Liver (tissue), 10 donors: ENCODE measurements at places on chromosomes 12 and 14. TPM values are rescaled to one million over a fixed set of nuclear protein-coding genes. Genes with fewer than 3 reads are reported as not detected.

Gene IL23A
- polyA plus RNA-seq = 0.22 TPM

Gene STAC3
- polyA plus RNA-seq = 0.19 TPM

Gene IAPP
- polyA plus RNA-seq = 0.42 TPM

DNA sequence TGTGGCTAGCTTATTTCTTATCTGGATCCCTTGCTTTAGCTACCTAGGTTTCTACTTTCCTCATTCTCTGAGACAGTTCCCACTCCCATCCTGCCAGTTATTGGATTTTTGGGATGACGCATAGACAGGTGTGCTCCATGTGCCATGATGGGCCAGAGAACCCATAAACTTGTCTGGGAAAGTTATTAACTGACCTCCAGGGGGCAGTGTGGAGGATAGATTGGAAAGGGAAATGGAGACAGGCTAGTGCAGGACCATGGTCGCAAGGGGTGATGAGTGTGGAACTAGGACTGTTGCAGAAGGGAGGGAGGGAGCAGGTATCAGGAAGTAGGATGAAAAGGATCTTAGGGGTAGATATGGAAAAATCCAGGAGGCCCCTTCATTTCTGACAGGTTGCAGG, 80.3 kb downstream of the ESRRB start:
- DNase-seq = peak; percentile 43
- H3K4me3 ChIP-seq = no peak overlapping the region
- H3K36me3 ChIP-seq = no peaks in the 10 kb centered on the region
- H3K4me1 ChIP-seq = no peaks in the 10 kb centered on the region

DNA sequence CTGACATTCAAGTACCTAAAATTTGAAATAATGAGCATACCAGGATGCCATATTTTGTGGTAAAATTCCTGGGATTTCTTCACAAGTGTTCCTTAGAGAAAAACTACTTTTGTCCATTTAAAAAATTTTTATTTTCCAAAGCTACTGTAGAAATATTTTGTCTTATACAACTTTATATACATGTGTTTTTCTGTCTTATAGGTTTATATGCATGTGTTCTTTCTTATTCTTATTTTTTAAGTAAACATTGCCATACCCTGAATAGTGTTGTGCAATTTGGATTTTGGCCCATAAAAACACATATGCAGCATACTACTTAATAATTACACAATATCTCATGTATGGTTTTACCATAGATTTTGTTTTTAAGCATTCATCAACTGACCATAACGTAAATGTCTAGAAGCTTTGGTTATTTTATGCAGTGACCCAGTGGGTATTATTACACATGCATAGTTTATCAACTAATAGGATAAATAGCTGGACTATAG, 1107.4 kb upstream of the SEL1L start:
- no peak overlapping the region for H3K27ac ChIP-seq
- DNase-seq = no peak
- no peaks in the 10 kb centered on the region for H3K27me3 ChIP-seq

DNA sequence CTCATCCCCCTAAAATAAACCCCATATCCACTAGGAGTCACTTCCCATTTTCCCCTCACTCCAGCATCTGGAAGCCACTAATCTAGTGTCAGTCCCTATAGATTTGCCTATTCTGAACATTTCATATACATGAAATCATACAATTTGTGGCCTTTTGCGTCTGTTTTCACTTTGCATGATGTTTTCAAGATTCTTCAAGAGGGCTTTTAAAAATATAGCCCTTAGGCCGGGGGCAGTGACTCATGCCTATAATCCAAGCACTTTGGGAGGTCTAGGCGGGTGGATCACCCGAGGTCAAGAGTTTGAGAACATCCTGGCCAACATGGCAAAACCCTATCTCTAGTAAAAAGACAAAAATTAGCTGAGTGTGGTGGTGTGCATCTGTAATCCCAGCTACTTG, 104.7 kb downstream of the VEZT start:
- H3K27ac ChIP-seq = no peak overlapping the region
- H3K4me3 ChIP-seq = no peak overlapping the region
- H3K27me3 ChIP-seq = no peaks in the 10 kb centered on the region

GRCh38 chr14:57987051-57987450, 121.2 kb upstream of the SLC35F4 start:
- no peaks in the 10 kb centered on the region for H3K36me3 ChIP-seq
- no peaks in the 10 kb centered on the region for H3K4me1 ChIP-seq
- no peak for DNase-seq
- no peaks in the 10 kb centered on the region for H3K27me3 ChIP-seq

GRCh38 chr12:119444462-119445044, 110.0 kb downstream of the CCDC60 start:
- no peak overlapping the region for H3K27ac ChIP-seq
- no peak overlapping the region for H3K4me3 ChIP-seq
- no peaks in the 10 kb centered on the region for H3K4me1 ChIP-seq
- peak; percentile 49 for DNase-seq
- peaks cover 4% of the 10 kb centered on the region for H3K27me3 ChIP-seq

DNA sequence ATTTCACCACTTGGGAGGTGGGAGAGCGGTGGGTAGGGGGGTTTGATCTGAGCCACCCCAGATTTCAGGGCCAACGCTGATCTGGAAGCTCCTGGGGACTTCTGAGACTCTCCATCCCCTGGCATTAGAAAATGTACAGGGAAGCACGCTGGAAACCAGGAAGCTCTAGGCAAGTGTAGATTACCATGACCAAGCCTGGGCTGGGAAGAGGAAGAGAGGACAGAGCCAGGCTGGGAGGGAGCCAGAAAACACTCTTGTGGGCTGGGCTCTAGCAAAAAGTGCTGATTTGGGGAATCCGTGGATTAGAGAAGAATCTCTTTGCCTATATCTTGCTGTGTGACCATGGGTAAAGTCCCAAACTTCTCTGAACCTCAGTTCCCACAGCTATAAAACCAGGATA, 236.7 kb downstream of the BCL11B start:
- no peak overlapping the region for H3K27ac ChIP-seq
- H3K4me3 ChIP-seq = no peak overlapping the region
- DNase-seq = no peak

DNA sequence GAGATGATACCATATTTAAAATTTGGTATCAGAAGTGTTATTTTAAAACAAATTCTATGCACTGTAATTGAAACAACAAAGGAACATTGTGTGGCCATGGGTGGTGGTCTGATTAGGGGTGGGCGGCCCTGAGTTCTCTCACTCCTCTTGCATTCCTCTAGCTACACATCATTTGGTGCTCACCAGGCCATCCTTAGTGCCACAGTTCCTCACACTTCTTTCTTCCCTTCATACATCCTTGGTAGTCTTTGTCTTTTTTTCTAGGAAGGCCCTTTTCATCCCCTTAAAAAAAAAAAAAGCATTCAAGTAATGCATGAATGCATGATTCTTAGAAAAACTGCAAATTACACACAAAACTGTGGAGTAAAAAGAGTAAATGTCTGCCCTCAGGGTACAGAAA, 2.4 kb upstream of the MANSC4 start:
- peaks cover 9% of the 10 kb centered on the region for H3K4me1 ChIP-seq
- no peak for DNase-seq
- no peak overlapping the region for H3K4me3 ChIP-seq
- no peaks in the 10 kb centered on the region for H3K36me3 ChIP-seq

DNA sequence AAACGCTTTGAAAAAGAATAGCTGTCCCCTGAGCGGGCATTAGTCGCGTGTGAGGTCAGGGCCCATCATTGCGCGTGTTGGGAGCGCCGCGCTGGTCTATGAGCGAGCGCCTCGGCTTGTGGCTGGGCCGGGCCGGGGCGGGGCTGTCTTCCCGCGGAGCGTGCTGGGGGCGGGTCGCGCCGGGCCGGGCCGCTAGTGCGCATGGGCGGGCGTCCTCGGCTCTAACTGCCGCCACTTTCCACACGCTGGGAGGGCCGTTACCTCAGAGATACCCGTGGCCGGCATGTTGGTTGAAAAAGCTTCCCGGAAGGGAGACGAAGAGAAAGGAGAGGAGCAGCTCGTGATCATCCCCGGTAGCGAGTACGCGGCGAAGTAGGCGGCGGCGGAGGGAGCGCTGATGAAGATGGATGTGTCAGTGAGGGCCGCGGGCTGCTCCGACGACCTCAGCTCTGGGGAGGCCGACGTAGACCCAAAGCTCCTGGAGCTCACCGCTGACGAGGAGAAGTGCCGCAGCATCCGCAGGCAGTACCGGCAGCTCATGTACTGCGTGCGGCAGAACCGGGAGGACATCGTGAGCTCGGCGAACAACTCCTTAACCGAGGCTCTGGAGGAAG, at the start of gene EID3:
EID3 (plus strand) TSS at position 202 of the 614 bp plus-strand sequence; CDS start at position 398, 196 bp downstream.
- peaks cover 11% of the 10 kb centered on the region for H3K4me1 ChIP-seq
- H3K27me3 ChIP-seq = no peaks in the 10 kb centered on the region
- DNase-seq = peak; percentile 92
- peak within 1 kb of the TSS; percentile 46 for H3K27ac ChIP-seq
- H3K4me3 ChIP-seq = peak within 1 kb of the TSS; percentile 61

GRCh38 chr12:127613056-127613455, 653.9 kb upstream of the TMEM132C start:
- no peaks in the 10 kb centered on the region for H3K27me3 ChIP-seq
- no peak overlapping the region for H3K27ac ChIP-seq
- no peaks in the 10 kb centered on the region for H3K4me1 ChIP-seq
- no peaks in the 10 kb centered on the region for H3K36me3 ChIP-seq

GRCh38 chr14:27836386-27836785, 930.2 kb upstream of the FOXG1 start:
- H3K4me3 ChIP-seq = no peak overlapping the region
- H3K36me3 ChIP-seq = no peaks in the 10 kb centered on the region
- no peak for DNase-seq
- no peaks in the 10 kb centered on the region for H3K27me3 ChIP-seq

GRCh38 chr14:94139421-94139820, 10.0 kb upstream of the IFI27L2 start:
- no peak for DNase-seq
- no peak overlapping the region for H3K27ac ChIP-seq
- H3K4me1 ChIP-seq = no peaks in the 10 kb centered on the region
- no peaks in the 10 kb centered on the region for H3K27me3 ChIP-seq

GRCh38 chr14:23750357-23750756, 114.2 kb downstream of the DHRS2 start:
- H3K4me3 ChIP-seq = no peak overlapping the region
- no peak overlapping the region for H3K27ac ChIP-seq
- no peaks in the 10 kb centered on the region for H3K4me1 ChIP-seq
- H3K36me3 ChIP-seq = no peaks in the 10 kb centered on the region
- no peak for DNase-seq
- no peaks in the 10 kb centered on the region for H3K27me3 ChIP-seq

- no peak overlapping the region for H3K27ac ChIP-seq
- no peak overlapping the region for H3K4me3 ChIP-seq
- no peak for DNase-seq
These were observed 1504.8 kb upstream of the TMEM132C start for GRCh38 chr12:126762150-126762549.

- no peaks in the 10 kb centered on the region for H3K27me3 ChIP-seq
- no peak for DNase-seq
These were observed 23.2 kb downstream of the MTA1 start for GRCh38 chr14:105442834-105443233.

DNA sequence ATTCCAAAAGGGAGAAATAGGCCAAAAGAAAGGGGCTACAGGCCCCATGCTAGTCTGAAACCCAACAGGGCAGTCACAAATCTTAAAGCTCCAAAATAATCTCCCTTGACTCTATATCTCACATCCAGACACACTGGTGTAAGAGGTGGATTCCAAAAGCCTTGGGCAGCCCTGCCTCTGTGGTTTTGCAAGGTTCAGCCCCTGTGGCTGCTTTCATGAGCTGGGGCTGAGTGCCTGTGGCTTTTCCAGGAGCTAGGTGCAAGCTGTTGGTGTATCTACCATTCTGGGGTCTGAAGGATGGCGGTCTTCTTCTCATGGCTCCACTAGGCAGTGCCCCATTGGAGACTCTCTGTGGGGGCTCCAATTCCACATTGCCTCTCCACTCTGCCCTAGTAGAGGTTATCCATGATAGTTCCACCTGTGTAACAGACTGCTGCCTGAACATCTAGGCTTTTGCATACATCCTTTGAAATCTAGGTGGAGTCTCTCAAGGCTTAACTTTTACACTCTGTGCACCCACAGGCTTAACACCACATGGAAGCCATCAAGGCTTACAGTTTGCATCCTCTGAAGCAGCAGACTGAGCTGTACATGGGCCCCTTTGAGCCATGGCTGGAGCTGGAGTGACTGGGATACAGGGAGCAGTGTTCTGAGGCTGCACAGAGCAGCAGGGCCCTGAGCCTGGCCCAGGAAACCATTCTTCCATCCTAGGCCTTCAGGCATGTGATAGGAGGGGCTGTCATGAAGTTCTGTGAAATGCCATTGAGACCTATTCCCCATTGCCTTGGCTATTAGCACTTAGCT, 66.5 kb upstream of the ABCD2 start:
- H3K27ac ChIP-seq = no peak overlapping the region
- no peak for DNase-seq

GRCh38 chr14:72638021-72638420, 255.9 kb downstream of the DPF3 start:
- no peak overlapping the region for H3K27ac ChIP-seq
- DNase-seq = no peak
- H3K4me3 ChIP-seq = no peak overlapping the region
- no peaks in the 10 kb centered on the region for H3K4me1 ChIP-seq
- H3K36me3 ChIP-seq = no peaks in the 10 kb centered on the region
- no peaks in the 10 kb centered on the region for H3K27me3 ChIP-seq

DNA sequence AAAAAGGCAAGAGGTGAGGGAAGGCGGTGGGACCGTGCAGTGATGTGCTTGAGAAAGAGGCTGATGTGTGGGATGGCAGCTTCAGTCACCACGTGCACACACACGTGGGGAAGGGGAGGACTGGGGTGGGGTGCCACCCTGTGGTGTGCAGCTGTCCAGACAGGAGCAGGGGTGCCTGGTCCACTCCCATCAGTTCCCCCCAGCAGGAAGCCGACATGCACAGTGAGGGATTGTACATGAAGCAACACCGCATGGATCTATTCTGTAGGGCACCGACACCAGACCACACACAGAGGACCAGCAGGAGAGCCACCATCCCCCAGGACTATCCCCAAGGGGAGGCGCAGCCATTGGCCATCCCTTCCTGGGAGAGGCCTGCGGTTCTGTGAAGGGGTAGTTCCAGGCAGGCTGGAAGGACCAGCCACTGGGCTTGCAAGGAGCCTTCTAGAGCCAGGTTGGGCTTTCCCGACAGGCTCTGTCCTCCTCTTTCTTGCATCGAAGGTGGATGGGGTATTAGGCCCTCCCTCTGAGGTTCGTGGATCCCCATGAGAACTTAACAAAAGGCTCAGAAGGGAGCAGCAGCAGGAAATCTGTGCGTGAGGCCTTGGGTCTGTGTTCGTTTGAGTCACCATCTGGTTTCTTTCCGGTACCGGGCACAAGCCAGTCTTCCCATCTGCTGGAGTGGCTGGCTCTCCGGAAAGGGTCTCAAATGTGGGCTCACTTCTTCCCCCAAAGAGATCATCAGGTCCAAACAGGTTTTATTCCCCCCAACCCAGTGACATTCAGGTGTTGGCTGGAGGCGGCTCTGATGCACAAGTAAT, 59.8 kb downstream of the PLEKHG3 start:
- no peak overlapping the region for H3K4me3 ChIP-seq
- H3K27me3 ChIP-seq = no peaks in the 10 kb centered on the region
- DNase-seq = no peak
- H3K36me3 ChIP-seq = no peaks in the 10 kb centered on the region
